ENCODE measurements at places on chromosomes 7 and 10.
A peak's percentile ranks its signal among the peaks of the same experiment; 100 is the strongest.

- no peak for DNase-seq
These were observed 12.2 kb upstream of the INMT start for GRCh38 chr7:30739691-30740090.

- peak; percentile 64 for DNase-seq
These were observed at the start of gene TSPAN12 for GRCh38 chr7:120857588-120858573. Gene TSPAN12 (minus strand): TSS chr7:120858144. CDS start chr7:120856763, 1,381 bp downstream.

DNA sequence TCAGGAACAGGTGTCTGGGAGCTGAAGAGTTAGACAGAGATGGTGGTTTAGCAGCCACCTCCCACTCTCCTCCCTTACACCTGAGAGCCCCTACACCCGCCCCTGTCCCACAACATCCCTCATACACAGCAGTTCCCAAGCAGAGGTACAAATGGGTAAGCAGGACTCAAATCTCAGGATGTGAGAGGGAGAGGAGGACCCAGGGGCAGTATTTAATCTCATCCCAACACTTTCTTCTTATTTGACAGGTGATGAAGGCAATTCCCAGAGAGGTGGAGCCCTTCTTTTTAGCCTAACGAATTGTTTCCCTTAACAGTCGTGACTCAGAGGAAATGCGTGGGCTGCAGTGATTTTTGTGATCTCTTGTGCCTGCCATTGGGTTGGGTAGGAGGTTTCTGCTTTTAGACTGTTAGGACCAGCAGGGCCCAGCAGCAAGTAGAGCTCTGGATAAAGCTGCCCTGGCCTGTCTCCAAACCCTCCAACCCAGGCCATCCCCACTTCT is 191.3 kb downstream of the HECW1 start:
- DNase-seq = peak; percentile 24

GRCh38 chr7:65390588-65390987 is 16.9 kb downstream of the ZNF92 start:
- DNase-seq = no peak

GRCh38 chr10:49329146-49329505 is 30.2 kb downstream of the C10orf71 start:
- no peak for DNase-seq

DNA sequence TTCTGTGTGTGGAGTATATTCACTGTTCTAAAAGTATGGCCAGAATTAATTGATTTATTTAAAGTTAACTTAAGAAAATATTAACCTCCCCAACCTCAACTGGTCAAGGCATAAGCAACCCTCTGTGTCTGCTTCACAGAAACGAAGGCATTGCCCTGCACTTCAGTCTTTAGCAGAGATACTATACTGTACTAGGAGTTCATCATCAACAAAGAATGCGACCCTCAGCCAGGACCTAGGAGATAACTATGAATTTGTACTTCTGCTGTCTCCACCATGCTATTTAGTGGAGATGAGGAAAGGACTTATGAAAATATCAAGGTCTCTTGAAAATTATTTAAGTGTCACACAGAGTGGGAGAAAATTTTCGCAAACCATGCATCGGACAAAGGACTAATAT is 35.7 kb upstream of the SEMA3D start:
- DNase-seq = no peak

GRCh38 chr7:98955992-98956391 is 77.7 kb downstream of the TRRAP start:
- no peak for DNase-seq

DNA sequence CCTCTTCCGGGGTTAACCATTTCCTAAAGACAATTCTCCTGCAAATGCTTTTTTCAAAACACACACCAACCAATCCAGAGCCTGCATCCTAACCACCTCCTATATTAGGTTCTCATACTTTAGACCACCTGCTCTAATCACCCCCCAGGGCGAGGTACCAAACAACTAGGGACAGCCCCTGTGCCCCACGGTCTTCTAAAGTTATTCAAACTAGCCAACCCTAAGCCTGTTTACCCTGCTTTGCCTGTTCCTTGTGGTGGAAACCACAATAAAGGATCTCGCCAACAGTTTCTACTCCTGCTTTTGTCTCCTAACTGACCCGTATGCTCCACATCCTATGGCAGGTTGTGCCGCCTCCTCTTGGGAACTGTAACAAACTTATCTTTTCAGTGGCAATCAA is 21.1 kb downstream of the SP4 start:
- no peak for DNase-seq

DNA sequence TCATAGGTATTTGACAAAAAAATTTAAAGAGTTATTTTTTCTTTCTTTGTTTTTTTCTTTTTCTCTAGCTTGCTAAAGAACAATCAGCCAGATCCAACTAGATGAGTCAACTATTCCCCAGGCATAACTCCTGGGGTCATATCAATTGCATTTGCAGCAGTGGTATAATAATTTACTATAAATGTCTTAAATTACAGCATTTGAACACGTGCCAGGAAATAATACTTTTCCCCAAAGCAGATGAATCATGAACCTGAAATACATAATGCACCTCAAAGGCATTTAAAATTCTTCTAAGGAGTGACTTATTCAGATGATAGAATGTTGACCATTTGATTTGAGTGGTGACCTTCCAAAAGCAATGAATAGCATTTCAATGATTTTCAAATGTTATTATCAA is 190.1 kb downstream of the LRRTM3 start:
- peak; percentile 28 for DNase-seq

- DNase-seq = no peak
These were observed 76.4 kb upstream of the IKZF1 start for GRCh38 chr7:50228148-50228547.

- DNase-seq = no peak
These were observed 284.7 kb downstream of the HDAC9 start for GRCh38 chr7:18780266-18780665.

Data from fibroblast of pulmonary artery (primary cell).